ENCODE measurements at places on chromosomes 3 and 15.
A peak's percentile ranks its signal among the peaks of the same experiment; 100 is the strongest.

DNA sequence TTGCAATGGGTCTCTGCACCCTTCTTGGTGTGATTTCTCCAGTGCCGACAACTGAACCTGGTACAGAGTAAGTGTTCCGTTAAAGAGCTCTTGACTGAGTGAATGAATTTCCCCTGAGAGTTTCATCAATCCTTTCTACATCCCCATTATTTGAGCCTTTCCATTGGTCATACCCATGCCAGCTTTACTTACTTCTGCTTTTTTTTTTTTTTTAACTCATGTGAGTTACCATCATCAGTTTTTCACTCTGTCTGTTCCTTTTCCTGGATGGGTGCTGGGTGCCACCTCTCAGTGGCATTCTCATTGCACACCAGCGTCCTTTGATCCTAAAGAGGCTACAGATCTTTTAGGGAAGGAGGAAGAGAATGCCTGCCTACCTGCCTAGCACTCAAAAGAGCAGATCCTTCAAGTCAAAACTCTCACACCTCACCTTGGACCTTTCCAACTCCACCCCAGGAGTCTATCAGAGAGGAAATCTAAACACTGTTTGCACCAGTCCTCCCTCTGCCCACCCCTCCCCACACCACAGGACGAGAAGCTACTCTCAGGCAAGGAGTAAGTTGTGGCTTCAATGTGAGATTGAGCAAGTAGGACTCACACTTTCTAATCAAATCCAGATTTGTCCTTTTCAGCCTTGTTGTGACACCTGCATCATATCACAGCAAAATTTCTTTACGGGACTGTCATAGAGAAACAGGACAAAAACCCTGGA is 13.1 kb upstream of the USP3 start:
- no peak for DNase-seq

DNA sequence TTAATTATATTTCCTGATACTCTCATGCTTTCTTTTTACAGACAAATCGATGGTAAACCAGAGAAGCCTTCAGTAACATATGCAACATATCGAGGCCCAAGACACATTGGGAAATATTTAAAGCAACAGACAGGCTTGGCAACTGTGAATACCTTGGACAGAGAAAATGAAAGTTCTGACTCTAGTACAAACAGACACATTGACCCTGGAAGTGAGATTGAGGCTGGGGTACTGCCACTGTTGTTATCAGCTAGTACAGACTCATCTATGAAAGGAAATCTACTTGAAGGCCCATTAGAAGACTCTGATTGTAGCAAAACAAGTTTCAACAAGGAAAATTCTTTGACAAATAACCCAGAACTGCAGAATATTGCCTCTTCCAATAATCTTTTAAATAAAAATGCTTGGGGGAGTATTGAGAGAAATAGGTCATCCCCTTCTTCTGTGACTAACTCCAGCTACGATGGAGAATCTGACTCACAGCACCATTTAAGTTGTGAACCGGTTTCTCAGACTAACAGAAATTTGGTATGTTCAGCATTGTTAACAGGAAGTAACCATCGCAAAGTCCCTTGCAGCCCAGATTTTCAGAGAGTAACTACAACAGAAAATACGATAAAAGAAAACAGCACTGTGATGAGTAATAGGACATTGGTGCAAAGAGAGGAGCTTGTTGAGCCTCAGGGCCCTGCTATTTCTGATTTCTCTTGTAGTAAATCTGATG is 50.2 kb downstream of the CRYBG3 start:
- DNase-seq = peak; percentile 53

DNA sequence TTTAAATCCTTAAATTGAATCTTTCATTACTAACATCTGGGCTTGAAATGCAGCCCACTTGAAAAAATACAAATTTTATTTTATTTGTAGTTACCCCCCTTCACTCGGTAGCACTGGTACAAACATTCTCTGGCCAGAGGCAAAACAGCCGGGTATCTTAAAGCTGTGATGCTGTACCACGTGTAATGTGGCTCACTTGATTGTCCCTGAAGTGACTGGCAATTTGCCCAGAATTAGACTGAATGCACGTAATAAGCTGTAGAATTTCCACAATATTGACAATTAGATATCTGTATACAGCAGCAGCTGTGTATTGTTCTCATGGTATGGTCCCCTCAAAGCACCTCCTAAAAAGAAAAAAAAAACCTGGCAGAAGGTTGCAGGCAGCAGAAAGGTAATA is 192.8 kb upstream of the TBC1D5 start:
- no peak for DNase-seq

- no peak for DNase-seq
Observed at GRCh38 chr3:39381432-39381831, 1.7 kb upstream of the SLC25A38 start.

DNA sequence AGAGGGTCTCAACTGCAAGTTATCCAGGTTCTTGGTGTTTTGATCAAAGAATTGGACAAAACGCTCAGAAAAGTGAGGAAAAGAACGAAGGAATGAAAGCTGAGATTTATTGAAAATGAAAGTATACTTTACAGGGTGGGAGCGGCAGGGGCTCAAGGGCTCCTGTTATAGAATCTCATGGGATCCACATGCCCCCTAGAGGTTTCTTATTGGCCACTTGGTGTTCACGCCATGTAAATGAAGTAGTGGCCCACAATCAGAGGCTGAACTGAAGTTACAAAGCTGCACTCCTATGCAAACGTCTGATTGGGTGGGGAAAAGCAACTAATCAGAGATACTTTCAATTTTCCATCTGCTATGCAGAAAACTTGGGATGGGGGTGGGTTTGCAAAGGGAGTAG is 216.7 kb downstream of the PTPRG start:
- DNase-seq = no peak

GRCh38 chr3:16869261-16870005 is 15.3 kb upstream of the PLCL2 start:
- DNase-seq = no peak

- DNase-seq = no peak
Observed at GRCh38 chr3:170363471-170363994, 6.0 kb downstream of the SKIL start.

DNA sequence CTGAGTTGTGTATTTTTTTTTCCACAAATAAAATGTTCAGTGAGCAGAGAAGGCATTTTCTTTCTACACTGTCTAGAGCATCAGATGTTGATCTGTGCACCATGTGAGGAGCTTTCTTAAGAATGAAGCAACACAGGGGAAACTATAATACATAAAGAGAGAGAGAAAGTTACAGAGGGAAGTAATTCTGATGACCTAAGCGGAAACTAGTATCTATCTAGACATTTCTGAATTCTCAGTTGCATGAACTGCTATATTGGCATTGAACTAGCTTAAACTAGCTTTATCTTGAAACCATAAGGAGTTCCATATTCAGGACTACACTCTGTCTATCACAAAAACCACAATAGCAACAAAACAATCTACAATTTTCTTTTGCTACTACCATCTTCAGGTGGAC is 822.4 kb downstream of the VGLL3 start:
- DNase-seq = no peak

- DNase-seq = no peak
Observed at GRCh38 chr15:29708519-29708918, 113.7 kb downstream of the TJP1 start.

Measured in COLO829 (cell line).